GM12878 (cell line): ENCODE measurements at places on chromosomes 2 and 18. TPM values are rescaled to one million over a fixed set of nuclear protein-coding genes. Genes with fewer than 3 reads are reported as not detected.

DNA sequence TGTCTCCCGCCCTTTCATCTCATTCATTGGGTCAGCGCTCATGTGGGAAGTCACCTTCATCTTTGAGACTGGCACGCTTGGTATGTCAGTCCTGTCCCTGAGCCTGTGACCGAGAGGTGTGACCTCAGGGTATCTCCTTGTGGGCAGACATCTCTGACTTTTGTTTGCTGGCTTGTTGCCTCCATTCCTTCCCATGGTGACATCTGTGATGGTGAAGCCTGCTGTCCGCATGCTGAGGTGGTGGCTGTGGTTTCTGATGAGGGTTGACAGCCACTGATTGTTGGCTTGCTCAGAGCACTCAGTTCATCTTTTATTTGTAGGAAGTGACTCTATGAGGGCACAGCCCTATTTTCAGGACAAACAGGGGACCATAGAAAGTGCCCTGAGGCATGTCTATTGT, 139.2 kb downstream of the SLC4A3 start:
- no peak for DNase-seq

GRCh38 chr2:117553448-117553847, 261.0 kb upstream of the DDX18 start:
- no peak for DNase-seq

Gene SULT1C2
- not detected in 2 replicates for polyA plus RNA-seq

Gene CNGA3
- not detected in 2 replicates for polyA plus RNA-seq

Gene CTLA4
- polyA plus RNA-seq, result not detected in 2 replicates

Gene GMCL1
- 16.9 and 18.8 TPM in 2 replicates for polyA plus RNA-seq
